ENCODE measurements at places on chromosomes 6 and 20.

- no peak for DNase-seq
Measured at GRCh38 chr6:144190593-144190992, 40.3 kb downstream of the STX11 start.

GRCh38 chr6:98669371-98669770 is 165.0 kb upstream of the POU3F2 start:
- DNase-seq: no peak

- no peak for DNase-seq
Measured at GRCh38 chr6:37723016-37723415, 25.3 kb upstream of the MDGA1 start.

- DNase-seq: no peak
Measured at GRCh38 chr6:123855506-123855905, 51.8 kb downstream of the NKAIN2 start.

GRCh38 chr6:36751091-36751490 is 53.5 kb downstream of the RAB44 start:
- DNase-seq: no peak

DNA sequence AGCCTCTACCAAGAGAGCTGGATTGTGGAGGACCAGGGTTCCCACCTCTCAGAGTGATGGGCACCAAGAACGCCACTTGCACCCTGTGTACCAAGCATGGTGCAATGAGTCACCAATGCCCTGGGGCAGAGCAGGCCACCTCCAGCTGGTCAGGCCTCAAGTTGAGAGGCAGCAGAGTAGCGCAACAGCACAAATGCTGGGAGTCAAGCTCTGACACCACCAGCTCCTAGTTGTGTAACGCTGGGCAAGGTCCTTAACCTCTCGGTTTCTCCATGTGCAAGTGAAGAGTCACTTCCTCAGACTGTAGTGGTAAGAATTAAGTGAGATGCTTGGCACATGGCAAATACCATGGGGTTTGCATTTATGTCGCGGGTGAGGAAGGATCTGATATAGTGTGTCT is 25.6 kb downstream of the GFOD1 start:
- DNase-seq: no peak

DNA sequence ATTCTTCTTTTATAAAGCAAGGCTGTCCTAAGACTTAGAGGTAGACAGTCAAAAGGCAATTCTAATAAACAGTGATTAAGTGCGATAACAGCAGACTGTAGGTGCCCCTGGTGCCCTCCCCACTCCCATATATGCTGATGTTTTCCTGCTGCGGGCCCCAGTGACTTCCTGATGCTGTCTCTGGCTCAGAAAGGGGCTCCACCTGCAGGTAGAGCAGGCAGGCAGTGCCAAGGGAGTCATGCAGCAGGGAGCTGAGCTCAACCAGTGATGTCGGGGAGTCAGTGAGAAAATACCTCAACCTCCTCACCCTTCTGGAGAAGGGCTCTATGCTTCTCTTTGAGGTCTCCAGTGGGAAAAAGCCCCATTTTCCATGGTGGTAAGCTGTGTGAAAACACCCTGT is 126.7 kb upstream of the SSTR4 start:
- DNase-seq: no peak

- no peak for DNase-seq
Measured at GRCh38 chr6:31794866-31795615, 511 bp downstream of the VARS1 start.

- DNase-seq: no peak
Measured at GRCh38 chr6:24584382-24584720, 61.6 kb downstream of the KIAA0319 start.

DNA sequence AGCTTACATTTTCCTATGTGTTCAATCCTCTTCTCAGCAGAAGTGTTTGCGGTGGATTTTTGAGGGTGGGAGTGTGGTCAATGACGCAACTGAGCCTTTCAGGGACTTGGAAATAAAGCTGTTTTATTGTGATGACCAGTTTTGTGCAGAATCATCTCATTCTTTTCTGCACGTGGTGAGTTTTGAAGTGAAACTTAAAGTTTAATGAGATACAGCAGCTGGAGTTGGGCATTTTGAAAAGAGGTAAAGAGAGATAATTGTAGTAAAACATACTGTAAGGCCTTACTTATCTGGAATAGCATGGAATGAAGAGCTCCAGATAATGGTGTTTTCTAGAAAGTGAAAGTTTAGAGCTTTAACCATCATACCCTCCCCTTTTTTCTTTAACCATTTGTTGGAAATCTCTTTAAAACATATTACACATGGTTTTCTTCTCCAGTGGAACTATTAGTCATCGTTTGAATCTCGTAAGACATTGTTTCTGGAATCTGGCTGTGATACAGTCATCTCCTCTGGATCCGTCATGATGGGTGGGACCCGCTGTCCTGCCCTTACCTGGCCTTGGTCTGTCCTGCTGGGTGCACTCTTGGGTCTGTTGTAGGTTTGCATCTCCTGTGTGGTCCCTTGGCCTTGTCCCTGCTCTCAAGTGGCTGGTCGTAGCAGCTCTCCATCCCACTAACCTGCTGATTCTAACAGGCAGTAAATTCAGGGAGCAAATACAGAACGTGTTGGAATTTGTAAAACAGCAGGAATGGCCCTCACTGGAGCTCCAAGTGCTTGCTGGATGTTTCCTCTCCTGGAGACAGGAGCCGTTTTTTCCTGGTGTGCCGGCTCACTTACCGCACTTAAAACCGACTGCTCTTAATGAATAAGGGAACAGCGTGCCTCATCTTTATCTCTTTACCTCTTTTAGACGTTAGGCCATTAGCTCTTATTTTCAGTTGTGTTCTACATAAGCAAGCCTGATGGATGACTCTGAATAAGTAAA is 29.8 kb downstream of the UST start:
- no peak for DNase-seq

DNA sequence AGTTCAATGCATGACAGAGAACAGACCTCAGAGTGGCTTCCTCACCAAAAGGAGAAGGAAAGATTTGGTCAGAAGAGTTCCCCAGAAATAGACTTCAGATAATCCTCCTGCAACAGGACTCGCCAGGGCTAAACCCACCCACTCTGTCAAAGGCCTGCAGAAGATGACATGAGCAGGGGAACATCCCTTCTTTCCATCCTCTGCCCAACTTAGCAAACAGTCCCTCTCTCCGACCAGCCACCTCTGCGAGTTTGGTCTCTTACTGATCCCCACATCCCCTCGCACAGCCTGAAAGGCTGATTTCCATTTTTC is 7.5 kb downstream of the NFATC2 start:
- no peak for DNase-seq

DNA sequence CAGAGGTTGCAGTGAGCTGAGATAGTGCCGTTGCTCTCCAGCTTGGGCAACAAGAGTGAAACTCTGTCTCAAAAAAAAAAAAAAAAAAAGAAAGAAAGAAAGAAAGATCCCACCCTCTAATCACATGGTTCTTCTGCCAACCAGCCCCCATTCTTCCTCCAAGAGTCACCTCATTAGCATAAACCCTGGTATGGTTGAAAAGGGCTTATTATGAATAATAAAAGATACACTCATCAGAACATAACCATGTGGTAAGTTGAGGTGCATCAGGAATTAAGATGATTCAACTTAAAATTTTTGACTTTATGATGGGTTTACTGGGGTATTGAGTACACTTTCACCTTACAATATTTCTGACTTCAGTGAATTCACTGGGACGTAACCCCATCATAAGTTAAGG is 793 bp upstream of the TRIM40 start:
- no peak for DNase-seq

- DNase-seq: no peak
Measured at GRCh38 chr6:147874322-147874721, 365.8 kb downstream of the SAMD5 start.

- DNase-seq: no peak
Measured at GRCh38 chr20:46130534-46130933, 12.4 kb downstream of the CD40 start.

GRCh38 chr20:46210672-46211330 is 92.7 kb downstream of the CD40 start:
- DNase-seq: no peak

DNA sequence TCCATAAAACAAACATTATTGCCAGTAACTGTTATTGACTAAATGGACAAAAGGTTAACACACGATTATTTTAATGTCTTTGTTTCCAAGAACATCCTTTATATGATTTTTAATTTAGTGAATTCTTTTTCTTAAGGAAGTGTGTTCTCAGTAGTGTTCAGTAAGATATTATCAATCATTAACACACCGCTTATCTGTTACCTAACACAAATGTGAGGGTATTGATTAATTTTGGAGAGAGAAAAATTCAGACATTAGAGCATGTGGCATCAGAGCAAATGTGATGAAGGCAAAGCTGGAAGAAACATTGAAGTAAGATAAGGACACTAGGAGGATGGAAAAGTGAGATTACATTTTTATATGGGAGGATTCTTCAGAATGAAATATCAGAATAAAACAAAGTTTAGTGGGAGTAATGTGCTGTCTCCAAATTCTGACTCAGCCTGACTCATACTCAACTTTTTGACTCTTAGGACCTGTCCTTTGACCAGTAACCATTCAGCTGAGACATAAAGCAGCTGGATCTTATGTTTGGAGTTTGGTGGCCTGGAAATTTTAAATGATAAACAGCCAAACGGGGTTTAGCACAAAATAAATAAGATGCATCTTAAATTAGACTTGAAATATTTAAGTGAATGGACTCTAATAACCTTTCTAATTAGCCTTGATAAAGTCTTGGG is 348.6 kb downstream of the CD109 start:
- no peak for DNase-seq

DNA sequence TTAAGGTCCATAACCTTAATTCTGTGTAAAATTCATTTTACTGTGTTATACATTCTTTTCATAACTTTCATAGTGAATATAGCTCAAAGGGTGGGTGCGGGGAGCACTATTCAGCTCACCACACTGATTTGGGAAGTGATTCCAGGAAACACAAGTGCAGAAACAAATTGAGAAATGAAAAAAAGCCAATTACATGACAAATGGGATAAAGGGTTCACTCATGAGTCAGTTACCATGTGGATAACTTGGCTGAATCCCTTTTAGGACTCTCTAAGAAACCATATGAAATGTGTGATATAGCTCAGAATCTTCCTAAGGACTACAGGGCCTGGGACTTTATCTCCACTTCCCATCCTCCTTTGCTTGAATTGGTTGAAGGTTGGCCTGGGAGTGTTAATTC is 3.1 kb upstream of the BTN2A1 start:
- no peak for DNase-seq

DNA sequence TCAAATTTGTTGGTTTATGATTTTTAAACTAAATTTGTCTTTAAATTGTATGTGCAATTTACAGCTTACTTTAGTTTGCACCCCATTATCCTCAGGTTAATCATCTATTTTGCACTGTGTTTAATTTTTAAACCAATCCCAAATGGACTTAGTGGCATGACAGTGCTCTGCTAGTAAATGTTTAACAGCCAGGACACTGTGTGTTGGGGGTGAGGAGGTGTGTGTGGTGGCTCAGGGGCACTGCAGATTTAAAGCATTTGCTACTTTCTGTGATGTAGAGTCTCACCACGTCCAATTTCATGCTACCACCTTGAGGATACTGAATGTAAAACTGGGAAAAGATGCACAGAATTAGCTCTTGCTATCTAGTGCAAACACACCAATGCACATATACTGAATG is 225.7 kb downstream of the HAO1 start:
- DNase-seq: no peak

- no peak for DNase-seq
Measured at GRCh38 chr6:3418496-3419060, 38.3 kb downstream of the SLC22A23 start.

DNA sequence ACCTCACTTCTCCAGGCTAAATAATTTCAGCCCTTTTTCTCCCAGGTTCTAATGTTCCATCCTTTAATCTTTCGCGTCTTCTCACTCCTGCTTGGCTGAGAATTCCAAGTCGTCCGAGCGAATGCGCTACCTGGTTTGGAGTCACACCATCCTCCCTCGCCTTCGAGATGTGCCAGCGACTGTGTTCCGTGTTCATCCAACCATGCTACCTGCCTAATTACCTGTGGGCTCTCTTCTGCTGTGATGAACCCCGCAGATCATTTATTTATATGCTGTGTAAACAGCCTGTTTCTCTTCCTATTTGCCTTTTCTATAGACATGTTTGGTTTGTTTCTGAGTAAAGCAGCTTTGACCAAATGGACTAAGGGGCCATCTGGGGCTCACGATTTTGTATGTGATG is 83.5 kb upstream of the TMEM181 start:
- no peak for DNase-seq

GRCh38 chr6:73388800-73389512 is 5.7 kb upstream of the DDX43 start:
- DNase-seq: peak; percentile 21

DNA sequence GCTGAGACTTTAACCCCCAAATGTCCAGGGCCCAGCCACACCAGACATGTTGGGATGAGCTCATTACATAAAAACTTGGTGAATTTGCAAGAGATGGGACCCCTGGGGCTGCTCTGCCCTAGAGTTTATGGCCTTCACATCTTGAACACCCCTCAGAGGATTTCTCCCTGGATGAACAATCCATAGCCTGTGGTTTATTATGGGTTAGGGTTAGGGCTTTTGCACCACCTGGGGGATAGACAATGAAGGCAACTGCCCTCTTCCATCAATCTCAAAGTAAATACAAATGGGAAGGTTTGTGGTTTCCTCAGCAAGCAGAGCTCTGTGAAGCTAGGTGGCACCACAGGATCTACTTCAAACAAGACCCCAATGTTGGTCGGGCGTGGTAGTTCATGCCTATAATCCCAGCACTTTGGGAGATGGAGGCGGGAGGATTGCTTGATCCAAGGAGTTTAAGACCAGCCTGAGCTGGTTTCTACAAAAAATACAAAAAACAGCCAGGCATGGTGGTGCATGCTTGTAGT is 17.4 kb downstream of the SPINT3 start:
- no peak for DNase-seq

- no peak for DNase-seq
Measured at GRCh38 chr6:157412791-157413190, 31.8 kb downstream of the ZDHHC14 start.

DNA sequence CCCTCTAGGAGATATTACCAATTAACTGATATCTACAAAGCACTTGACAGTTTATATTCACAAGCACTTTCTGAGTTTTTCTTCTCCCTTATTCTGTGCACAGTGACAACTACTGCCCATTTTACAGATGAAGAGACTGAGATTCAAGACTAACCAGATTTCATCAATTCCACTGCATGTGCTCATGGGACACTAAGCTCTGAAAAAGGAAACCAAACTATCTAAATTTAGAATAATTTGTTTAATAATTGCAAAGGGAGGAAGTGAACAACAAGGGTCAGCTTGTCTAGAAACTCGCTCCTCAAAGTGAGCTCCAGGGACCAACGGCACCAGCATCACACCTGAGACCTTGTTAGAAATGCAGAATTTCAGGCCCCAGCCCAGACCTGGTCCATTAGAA is 50.8 kb upstream of the MYLIP start:
- no peak for DNase-seq

- DNase-seq: no peak
Measured at GRCh38 chr20:10724449-10725173, 50.8 kb upstream of the JAG1 start.

- DNase-seq: no peak
Measured at GRCh38 chr6:111776236-111777221, 96.7 kb downstream of the FYN start.
